HEK293T (cell line): ENCODE measurements at places on chromosomes 2 and 18.

- no peak for DNase-seq
These were observed 866.5 kb upstream of the VRK2 start for GRCh38 chr2:57180042-57180567.

- DNase-seq: no peak
These were observed 792.8 kb upstream of the LRRTM1 start for GRCh38 chr2:81097361-81097760.

DNA sequence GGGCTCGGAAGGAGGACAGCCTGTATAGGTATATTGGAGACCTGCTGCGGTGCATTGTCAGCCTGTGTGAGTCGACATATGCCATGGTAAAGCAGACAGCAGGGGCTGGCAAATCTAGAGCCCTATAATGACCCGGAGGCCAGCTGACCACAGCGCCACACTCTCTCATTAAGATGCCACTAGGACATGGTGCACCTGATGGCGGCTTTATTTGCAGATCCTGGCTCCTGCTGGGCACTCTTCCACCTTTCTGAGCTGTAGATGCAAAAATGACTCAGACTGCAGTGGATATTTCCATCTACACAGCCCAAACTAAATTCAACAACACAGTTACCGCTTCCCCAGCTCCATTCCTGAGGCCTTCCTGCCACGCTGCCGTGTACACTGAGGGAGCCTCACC lies 389.9 kb downstream of the TNS1 start:
- DNase-seq: no peak

GRCh38 chr2:218249691-218250090 lies 11.1 kb upstream of the GPBAR1 start:
- DNase-seq: no peak

GRCh38 chr18:35936951-35937350 lies 35.5 kb upstream of the RMP24 start:
- no peak for DNase-seq
